ENCODE measurements at places on chromosomes 4 and X.

DNA sequence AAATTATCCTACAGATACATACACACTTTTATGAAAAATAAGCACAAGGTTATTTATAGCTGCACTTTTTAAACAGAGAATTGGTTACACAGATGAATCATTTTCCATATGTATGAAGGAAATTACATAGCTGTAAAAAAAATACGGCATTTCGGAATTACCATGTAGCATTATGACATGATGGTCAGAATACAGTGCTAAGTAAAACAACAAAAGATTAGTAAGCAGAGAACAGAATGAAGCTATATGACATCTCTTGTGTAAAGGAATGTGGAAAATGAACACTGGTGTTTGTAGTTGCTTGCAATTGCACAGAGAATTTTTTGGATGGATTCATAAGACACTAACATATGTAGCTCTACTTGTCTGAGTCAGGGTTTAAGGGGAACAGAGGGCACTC, 1222.0 kb upstream of the PRKX start:
- DNase-seq, result no peak

DNA sequence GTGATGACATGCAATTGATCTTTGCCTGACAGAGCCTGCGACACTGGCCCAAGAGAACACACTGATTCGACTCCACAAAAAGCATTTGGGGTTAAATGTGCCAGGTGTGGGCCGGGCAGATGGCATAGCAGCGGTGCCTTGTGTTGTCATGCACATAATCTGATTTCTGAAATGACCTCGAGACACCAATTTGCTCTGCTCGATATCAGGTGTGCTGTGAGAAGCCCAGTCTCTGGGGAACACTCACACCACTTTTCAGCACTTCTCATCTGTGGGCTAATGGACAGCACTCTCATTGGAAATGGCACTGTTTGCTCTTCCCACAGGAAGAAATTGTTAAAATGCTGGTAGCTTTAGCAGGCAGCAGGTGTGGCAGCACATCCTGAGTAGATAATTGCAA, 738.3 kb upstream of the TENM3 start:
- no peak for DNase-seq

- peak; percentile 44 for DNase-seq
Measured at GRCh38 chr4:129344058-129344457, 248.1 kb downstream of the C4orf33 start.

DNA sequence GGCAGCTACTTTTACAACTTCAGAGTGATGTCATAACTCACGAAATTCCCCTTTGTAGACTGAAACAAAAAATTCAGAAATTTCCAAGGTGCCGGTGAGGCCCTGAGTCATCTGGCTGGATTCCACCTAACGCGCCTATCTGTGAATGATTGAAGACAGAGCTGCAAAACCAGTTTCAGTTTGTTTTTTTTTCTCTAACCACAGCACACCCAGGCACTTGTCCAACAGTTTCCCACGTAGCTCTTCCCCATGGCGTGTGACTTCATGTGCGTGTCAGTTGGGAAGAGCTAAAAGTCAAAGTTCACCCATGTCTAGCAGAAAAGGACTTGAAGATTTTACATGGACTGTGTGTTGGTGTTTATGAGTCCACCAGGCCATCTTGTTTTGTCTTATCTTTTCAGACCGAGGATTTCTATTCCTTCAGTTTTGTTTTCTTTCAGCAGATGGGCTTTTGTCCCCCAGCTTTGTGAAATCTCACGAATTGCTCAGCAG, 16.4 kb downstream of the TCEANC start:
- DNase-seq, result peak; percentile 7

- DNase-seq, result no peak
Measured at GRCh38 chrX:44843753-44844152, at the start of gene DUSP21. Gene DUSP21 (plus strand): TSS chrX:44844021. CDS start chrX:44844133, 112 bp downstream.

- DNase-seq, result no peak
Measured at GRCh38 chrX:124194199-124194598, 138.3 kb upstream of the TEX13D start.
